MV-4-11 (cell line): ENCODE measurements at places on chromosomes 1 and 21.

DNA sequence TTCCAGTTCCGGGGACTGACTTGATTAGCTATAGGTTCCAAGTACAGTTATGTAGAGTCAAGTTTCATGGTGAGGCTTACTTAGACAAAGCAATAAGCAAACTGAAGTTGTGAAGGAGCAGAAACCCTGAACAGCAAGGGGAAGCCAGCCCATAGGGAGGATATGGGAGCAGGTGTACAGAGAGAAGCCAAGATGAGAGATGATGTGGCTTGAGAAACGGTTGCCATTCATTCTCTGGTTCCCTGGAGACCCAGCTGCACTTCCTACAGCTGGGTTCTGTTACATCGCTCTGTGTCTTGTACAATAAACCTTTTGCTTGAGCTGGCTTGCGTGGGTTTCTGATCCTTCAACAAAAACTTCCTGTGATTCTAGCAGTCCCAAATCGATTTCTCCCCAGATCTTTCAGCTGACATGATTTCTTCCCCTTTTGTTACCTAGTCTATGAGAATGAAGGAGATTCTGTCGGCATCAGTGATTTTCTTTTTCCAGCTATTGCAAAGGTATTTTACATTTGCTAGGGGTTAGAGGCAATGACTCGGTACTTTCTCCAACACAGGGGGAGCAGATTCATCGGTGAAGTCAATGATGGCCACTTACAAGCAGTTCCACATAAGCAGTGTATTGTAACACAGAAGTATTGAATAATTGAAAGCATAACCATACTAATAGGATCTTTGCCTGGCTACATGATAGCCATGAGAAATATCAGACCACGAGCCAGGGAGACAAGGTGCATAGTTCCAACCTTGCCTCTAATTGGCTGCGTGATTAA is 67.3 kb downstream of the URB2 start:
- no peak for DNase-seq

DNA sequence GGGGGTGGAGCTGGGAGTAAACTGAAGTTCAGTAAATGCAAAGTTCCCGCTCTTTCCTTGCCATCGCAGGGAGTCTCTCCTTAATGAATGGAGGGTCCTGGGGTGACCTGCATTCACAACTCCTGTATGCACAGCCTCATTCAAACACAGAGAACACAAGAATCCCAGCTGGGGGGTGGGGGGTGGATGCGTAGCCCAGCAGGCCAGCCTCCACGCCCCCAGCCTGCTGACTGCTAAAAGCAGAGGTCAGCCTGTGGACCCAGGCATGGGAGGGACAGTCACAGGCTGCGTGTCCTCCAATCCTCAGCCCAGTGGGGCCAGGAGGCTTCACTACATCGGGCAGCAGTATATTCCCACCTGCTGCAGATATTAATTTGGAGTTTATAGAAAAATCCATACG is 263.1 kb downstream of the GRIK3 start:
- DNase-seq, result no peak

DNA sequence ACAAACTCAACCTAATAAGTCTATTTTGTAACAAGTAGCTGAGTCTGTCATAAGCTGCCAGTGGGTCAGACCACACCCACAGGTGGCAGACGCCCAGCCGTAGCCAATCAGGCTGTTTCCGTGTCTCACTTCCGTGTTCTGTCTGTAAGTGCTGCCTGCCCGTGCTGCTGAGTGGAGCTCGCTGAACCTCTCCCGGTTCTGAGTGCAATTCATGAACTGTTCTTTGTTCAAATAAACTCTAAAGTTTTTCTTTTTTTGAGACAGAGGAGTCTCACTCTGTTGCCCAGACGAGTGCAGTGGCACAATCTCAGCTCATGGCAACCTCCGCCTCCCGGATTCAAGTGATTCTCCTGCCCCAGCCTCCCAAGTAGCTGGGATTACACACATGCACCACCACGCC is 25.1 kb downstream of the POFUT2 start:
- no peak for DNase-seq

DNA sequence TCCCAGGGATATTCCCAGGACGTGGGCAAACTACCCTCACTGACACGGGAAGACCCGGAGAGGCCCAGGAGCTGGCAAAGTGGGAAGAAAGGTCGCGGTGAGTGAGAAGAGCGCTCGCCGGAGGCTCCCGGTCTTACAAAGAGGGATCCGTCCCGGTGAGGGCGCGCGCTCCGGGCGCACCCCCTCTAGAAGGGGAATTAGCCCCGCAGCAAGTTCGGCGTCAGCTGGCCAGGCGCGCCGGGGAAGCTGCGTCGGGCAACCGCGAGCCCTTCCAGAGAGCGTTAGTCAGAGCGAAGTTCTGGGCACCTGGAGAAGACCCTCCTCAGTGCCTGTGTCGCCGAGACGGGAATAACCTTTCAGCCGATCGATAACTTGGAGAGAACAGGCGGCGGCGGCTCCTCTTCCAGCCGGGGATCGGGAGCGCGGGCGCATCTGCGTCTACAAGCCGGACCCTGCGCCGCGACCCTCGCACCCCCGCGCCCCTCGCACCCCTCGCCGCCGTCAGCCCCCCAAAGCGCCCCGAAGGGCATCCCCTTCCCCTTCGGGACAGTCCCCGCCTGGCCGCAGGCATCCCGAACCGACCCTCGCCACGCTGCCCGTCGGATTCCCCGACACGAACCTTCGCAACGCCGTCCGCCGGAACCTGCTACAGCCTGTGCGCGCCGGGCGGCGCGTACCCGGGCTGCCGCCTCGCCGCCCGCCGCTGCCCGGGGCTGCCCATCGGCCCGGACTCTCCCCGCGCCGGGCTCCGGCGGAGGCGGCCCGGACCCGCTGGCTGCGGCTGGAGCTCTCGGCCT is 485 bp downstream of the SIPA1L2 start:
- DNase-seq, result no peak

DNA sequence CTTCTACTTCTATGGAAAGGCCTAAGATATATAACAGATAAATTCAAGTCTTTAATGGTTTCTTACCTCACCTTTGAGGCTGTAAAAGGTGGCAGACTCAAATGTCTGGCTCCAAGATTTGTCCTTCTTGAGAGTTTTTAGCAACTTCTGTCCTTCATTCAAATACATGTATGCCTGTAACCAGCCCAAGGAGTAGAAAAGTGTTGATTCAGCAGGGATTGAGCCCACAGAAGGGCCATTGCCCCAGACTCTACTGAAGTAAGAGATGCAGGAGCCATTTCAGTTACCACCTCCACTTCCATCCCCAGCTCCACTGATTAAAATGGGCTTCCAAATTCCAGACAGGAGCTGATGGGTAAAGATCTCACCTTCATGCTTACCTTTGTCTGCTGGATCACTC is 80.0 kb downstream of the ADCY10 start:
- no peak for DNase-seq

GRCh38 chr21:28749536-28749935 is 243.1 kb downstream of the LTN1 start:
- DNase-seq, result no peak

DNA sequence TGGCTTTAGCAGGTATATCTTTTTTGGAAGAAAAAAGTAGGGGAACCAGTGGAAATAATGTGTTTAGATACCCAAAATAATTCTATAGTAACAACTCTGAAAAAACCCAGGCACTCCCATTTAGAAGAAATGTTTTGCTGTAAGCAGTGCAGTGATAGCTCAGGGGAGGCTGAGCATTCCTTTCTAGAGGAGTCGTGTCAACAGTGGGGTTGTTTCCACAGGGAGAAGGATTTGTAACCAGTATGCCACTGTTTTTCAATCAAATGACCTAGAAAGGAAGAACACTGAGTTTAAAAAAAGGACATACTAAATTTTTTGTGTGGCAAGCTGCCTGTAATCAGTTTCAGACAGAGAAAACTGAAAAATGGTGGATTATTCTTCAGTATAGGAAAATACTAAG is 2.4 kb downstream of the PGD start:
- no peak for DNase-seq

GRCh38 chr1:35568975-35569395 is 4.1 kb upstream of the TFAP2E start:
- DNase-seq, result peak; percentile 52

DNA sequence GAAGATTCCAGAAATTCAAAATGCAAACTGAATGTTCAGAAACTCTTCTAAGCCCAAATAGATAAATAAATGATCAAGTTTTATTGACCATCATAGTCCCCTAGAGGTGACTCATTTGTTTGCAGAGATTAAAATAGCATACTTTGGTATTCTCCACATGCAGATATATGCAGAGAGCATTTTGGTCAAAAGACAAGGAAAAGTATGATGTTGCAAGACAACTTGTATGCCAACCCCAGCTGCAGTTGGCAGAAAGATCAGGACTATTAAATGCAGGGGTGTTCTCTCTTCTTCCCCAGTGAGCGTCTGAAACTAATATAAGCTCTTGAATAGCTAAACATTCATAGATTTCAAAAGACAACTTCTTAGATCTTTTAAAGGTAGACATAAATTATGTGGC is 404.9 kb downstream of the LTN1 start:
- no peak for DNase-seq

- no peak for DNase-seq
These were observed 46.2 kb upstream of the COX20 start for GRCh38 chr1:244789276-244789580.

GRCh38 chr1:224432672-224433040 is 1.9 kb downstream of the WDR26 start:
- DNase-seq, result no peak

DNA sequence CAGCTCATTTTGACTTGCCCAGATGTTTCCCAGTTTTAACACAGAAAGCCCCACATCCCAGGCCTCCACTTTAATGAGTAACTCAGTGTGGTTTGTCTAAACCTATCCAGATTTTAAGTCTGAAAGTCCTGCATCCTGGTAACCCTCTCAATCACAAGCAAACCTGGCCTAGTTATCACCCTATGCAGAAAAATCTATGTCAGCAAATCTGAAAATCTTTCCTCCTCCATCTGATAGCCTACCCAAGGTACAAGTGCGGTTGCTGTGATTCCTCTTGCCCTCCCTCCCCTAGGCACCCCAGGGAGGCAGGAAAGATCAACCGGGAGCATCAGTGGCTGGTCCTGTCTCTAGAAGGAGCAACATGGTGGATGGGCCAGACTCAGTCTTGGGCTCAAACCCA is 163.7 kb downstream of the IGSF21 start:
- no peak for DNase-seq

- no peak for DNase-seq
These were observed 162.6 kb downstream of the RUNX1 start for GRCh38 chr21:34886240-34887104.

DNA sequence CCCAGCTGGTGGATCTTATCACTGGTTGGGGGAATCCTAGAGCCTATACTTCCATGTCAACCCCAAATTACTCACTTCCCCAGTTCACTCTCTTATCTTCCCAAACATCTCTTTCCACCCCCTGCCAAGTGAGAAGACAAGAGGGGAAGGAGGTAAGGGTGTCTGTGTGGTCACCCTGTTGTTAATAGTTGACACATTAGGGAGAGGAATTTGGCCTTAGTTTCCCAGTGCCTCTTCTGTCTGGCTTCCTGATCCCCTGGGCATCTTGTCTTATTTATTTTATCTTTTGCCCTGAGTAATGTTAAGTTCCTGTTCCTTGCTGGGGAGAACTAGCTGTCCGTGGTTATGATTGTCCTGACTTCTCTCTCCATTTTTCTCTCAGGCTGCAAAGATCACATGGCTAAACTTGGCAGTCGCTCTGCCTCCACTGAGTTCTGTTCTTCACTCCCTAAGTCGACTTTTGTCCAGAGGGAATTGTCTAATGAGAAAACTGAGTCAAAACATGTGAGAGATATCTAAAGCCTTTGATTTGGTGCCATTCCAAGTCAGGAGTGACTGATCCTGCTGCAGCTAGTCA is 157.1 kb upstream of the SYT6 start:
- DNase-seq, result peak; percentile 17

- DNase-seq, result peak; percentile 96
These were observed 50.5 kb upstream of the PPP2R5A start for GRCh38 chr1:212234431-212235395.

GRCh38 chr1:22831729-22832413 is 121.2 kb downstream of the EPHB2 start:
- DNase-seq, result peak; percentile 79

DNA sequence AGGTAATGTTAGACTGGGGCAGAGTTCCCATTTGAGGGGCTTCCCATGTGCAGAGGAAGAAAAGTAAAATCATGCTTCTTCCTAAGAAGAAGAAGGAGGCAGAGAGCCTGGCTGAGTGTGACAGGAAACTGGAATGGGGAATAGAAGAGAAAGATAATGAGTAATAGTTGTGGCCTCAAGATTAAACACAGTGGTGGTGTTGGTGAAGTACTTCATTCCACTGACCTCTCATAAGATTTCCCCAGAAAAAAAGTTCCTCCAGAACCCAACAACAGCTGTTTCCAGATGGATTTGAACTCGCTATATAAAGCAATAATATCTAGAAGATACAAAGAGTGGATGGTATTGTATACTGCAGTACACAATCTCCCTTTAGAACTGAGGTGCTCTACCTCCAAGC is 13.0 kb downstream of the RGS1 start:
- DNase-seq, result no peak

- no peak for DNase-seq
These were observed 143.3 kb downstream of the DENND1B start for GRCh38 chr1:197632005-197632404.

DNA sequence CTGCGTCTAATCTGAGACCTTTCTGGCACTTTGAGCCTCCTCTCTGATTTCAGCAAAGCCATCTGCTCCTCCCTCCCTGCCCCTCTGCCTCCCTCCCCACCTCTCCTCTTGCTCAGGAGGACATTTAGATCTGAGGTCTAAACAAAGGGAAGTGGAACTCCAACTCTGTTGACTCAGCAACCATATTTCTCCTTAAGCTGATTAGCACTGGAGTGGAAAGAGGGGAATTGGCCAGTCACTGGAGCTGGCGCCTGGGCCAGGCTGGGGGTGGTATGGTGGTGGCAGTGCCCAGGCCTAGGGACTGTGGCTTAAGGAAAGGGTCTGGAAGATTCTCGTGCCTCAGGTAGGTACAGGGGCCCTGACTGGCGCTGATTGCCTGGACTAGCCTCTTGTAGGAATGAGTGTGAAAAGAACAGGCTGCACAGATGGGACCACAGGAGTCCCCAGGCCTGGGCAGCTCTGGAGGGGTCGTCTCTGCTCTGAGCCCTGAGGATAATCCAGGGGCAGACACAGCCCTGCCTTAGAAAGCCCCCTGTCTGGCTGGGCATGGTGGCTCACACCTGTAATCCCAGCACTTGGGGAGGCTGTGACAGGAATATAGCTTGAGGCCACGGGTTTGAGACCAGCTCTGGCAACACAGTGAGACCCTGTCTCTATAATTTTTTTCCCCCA is 11.9 kb downstream of the SH2D2A start:
- peak; percentile 94 for DNase-seq
